ENCODE measurements at places on chromosomes 1 and 21.

DNA sequence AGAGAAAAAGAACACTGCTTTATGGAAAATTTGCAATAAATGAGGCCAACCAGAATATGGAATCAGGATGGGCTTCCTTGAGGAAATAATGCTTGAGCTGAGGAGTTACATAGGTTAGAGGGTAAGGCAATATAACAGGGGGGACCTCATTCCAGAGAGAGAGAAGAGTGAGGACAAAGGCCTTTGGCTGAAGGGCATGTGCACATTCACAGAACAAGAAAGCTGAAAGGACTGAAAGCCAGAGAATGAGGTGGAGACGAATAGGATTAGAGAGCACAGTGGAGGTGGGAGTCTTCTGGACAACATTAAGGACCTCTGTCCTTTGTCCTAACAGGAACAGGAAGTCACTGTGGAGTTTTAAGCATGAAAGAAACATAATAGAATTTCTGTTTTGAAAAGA is 60.7 kb upstream of the MROH9 start:
- no peak for DNase-seq

GRCh38 chr1:160746836-160747500 is 7.9 kb downstream of the SLAMF7 start:
- no peak for DNase-seq

DNA sequence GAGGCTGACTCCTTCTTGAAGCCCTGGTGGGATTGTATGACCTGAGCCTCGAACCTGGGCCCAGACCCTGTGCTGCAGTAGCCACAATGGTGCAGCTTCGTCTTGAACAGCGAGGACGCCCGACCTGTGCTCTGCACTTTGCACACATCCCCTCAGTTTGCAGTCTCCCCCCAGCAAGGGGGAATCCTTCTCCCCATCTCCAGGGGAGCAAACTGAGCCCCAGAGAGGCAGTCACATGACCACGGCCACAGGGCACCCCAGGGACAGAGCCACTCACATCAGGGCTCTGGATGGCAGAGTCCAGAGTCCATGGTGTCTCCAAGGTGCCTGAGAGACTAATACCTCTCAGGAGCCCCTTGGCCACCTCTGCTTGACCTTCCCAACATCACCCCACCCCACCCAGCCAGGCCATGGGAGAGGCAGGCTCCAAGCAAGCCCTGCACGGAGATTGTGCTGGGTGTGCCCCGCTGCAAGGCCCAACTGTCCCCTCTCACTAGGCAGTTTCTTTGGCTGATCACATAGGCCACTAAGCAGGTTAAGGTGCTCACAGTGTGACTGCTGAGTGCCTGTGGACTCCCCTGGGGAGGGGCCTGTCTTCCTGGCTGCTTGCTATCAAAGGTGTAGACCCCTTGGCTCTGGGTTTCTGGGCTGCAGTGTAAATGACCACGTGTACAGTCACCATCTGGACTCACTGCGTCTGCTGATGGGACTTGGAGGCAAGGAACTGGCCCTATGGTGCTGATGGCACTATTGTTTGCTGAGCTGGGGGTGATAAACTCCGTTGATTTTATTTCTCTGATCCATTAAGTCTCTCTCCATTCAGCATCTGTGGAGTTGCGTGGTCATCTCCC is 398.1 kb downstream of the MATN1 start:
- no peak for DNase-seq

DNA sequence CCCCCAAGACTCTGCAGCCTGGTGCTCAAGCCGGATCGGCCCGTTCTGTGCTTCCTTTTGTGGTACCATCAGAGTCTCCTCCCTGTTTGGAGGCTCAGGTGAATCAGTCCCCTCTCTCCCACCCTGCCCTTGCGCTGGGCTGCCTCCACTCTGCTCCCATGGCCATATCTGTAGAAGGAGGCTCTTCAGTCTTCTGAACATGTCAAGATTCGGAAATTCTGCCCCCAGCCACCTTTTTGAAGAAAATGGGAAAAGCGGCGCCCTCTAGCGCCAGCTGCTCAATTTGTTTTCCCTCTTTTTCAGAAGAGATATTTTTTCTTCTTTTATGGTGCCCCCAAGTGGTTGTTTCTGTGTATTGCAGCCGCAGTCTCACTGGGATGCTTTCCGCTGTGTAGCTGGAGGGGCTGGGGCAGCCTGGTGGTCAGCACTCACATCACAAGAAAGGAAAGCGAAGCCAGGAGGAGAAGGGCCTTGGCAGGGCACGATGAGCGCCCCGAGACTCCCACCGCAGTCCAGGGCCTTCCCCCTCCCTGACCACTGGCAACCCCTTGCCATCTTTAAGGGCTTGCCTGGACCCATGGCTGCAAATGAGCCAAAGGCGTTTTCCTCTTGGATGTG is 58.4 kb upstream of the CACNA1E start:
- DNase-seq, result peak; percentile 70

- no peak for DNase-seq
These were observed 1304.9 kb upstream of the ADGRL2 start for GRCh38 chr1:80495806-80496205.

DNA sequence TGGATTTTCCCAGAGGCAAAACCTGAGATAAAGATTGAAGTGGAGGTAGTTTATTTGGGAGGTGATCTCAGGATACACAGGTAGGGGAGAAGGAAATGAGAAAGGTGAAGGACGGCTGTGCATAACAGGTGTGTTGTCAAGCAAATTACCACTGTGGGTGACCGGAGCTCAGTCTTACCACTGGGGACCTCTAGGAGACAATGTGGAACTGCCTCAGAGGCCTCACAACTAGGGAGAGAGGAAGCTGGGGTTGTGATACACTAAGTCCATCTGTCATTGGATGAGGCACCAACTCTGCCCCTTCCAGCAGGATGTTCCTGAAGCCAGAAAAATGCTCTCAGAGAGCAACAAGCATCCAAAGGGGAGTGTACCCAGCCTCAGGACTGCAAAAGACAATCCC is 32.6 kb downstream of the GRIK3 start:
- no peak for DNase-seq

DNA sequence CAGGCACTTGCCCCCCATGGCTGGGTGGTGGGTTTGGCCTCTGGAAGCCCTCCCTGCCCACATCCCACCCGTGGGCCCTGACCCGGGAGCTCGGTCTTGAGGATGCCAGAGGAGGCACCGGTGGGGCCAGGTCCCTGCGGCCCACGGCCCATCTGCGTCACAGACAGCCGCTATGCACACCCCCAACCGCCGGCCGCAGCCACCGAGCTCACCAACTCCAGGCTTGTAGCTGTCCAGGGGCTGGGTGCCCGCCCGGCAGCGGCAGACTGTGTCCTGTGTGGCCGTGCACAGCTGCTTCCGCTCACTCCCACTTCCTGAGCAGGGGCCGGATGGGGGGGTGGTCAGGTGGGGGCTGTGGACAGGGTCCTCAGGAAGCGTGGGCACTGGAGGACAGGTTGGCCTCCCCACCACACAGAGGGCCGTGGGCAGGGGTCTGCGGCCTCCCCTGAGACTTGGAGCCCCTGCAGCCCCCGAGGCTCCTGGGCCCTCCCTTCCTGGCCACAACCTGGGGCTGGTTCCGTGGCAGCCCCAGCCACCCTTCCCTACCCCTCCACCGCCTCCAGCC is 1.1 kb downstream of the TNFRSF4 start:
- DNase-seq, result no peak

- DNase-seq, result peak; percentile 4
These were observed 859 bp upstream of the ERMAP start for GRCh38 chr1:42815941-42816584.

GRCh38 chr1:198179556-198179981 is 22.8 kb downstream of the NEK7 start:
- DNase-seq, result no peak

DNA sequence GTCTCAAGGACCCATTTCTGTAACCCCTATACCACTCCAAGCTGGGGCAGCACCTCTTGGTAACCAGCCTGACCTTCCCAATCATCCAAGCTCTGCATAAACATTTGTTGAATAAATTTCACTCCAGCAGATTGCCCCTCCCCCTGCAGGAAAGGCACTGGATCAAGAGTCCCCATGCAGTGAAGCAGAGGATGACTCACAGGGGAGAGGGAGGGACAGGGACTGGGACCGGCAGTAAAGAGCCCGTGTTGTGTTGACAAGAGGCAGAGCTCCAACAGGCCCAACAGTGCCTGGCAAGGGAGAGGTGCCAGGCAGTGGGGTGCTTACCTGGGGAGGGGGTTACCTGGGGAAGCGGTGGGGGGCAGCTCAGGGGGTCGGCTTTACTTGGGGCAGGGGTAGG is 32.3 kb downstream of the SLC9A1 start:
- no peak for DNase-seq

DNA sequence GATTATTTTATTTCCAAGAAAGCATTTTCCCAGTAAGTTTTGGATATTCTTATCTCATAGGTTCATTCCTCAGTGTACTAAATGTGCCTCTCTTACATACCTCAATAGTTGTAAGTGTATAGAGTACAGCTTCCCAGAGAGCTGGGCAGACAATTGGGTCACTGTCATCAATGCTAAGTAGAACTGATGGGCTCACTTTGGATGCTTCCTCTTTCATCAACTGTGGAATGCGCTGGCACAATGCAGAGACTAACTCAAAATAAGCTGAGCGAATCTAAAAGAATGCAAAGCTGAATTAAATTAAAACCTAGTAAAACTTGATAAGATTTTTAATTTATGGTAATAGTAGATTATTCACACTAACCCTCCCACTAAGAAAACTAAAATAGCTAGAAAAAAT is 21.5 kb downstream of the LTN1 start:
- no peak for DNase-seq

DNA sequence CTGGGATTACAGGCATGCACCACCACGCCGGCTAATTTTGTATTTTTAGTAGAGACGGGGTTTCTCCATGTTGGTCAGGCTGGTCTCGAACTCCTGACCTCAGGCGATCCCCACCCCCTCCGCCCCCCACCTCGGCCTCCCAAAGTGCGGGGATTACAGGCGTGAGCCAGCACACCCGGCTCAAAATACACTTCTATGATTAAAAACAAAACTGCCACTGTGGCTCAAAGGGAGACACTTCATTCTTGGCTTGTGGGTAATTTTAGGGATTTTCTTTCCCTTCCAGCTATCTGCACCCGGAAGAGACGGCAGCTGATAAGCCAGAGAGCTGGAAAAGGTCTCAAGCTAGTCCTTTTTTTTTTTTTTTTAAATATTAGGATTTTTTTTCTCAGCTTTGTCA is 24.5 kb downstream of the TMPRSS2 start:
- DNase-seq, result no peak

- DNase-seq, result no peak
These were observed 35.6 kb downstream of the TMEM63A start for GRCh38 chr1:225846331-225847310.

- DNase-seq, result no peak
These were observed 25.6 kb downstream of the RAB4A start for GRCh38 chr1:229296541-229296941.

GRCh38 chr1:19260211-19261138 is 8.9 kb downstream of the MRTO4 start:
- DNase-seq, result no peak

GRCh38 chr1:37274486-37274885 is 199.9 kb upstream of the ZC3H12A start:
- no peak for DNase-seq

DNA sequence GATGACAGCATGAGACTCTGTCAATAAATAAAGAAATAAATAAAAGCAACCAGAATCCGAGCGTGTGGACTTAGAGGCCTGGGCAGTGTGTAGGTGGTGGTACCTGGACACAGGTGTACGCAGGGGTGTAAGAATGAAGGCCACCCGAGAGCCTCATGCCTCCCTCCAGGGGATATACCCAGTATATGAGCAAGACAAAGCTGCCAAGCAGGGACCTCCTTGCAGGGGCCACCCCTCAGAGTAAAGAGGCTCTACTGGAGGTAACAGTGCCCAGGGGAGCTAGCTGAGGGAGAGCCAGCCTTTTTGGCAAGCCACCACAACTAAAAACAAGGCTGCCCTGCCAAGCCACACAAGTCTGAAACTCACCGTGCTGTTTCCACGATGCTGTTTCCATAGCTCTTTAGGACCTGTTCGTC is 179.2 kb upstream of the RAB4A start:
- no peak for DNase-seq

- DNase-seq, result no peak
These were observed 89.7 kb downstream of the PBX1 start for GRCh38 chr1:164648636-164649035.

GRCh38 chr1:59564192-59564891 is 250.4 kb upstream of the HOOK1 start:
- no peak for DNase-seq

DNA sequence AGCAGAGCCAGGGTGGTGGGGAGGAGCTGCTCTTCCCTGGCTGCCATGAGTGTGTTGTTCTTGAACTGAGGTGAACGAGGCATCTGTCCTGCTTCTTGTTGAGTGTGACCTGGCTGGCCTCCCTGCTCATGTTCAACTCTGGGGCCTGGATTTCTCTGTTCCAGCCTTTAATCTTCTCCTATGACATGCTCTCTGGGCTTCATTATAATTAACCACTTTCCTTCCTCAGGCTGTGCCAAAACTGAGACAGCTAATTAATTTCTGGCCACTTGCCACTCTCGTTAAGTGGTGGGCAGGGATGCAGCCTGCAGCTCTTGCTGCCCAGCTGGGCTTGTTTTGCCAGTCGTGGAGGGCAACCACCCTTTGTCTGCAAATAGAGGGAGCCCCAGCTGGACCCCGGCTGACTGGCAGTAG is 23.3 kb downstream of the OPRD1 start:
- DNase-seq, result no peak

GRCh38 chr1:211376807-211377470 is 50.3 kb downstream of the TRAF5 start:
- no peak for DNase-seq

DNA sequence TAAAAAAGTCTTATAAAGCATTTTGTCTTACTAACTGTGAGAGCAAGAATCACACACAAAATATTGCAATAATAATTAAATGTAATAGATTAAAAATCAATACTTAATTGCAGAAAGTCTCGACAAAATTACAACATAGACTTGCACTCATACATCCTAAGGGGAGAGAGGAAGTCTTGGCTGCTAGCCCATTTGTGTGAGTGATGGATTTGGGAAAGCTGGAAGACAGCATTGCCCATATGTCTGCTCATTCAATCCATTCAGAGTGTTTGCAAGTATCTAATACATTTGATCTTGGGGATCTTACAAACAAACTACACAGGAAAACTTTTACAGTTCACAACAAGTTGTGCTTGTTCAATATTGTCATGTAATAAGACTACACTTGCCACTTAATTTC is 140.5 kb downstream of the COL11A1 start:
- DNase-seq, result no peak

DNA sequence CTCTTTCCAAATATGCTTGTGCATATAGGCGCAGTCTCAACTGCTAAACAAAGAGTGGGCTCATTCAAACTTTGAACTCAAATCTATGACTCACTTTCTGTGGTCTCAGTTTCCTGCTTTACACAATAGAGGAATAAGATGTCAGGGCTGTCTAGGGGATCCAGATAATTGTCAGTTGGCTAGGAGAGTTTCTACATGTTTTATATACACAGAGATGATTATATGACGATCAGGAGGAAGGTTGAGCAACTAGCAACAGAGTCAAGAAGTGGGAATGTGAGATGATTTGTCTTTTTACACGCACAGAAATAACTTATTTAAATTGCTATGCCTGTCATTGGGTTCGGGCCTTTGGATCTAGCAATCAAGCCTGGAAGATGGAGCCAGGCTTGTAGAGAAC is 299.4 kb upstream of the LYPLAL1 start:
- no peak for DNase-seq

Data from stimulated activated CD8-positive, alpha-beta memory T cell treated with anti-CD3 and anti-CD28 coated beads, Interleukin-12 subunit alpha, Interleukin-12 subunit beta, amount 100 ng/mL, for 1 hour (primary cell).